Dermis blood vessel endothelial cell (primary cell): ENCODE measurements at places on chromosomes 1 and 21.
A peak's percentile ranks its signal among the peaks of the same experiment; 100 is the strongest.

DNA sequence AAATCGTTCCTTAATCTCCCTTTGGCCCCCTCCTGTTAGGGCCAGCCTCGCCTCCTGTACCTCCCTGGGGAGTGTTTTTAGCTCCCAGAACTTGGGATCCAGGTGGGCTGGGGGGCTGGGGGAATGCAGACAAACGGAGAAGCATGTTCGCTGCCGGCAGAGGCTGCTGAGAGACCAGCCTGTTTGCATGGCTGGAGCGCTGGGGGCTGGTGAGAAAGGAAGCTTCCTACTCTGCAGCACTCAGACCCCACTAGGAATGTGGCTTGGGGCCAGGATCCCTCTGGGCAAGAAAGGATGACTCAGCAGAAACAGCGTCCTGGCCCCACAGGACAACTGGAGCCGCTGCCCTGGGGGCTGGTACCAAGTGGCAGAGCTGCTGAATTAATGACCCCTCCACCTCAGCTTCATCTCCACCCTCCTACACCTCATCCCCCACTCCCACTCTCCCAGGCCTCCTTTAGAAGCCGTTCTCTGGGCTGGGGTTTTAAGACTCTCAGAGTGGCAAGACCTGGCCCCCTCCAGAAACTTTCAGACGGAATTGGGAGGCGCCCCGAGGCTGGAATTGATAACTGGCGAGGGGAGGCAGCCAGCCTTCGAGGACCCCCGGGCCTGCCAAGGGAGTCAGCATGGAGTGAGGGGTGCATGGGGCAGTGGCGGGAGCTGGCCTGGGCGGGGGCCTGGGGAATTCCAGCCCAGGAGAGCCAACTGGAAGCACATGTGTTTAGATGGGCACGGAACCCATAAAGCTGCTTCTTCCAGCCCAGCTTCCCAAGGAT, 28.5 kb upstream of the EPS8L3 start:
- peak; percentile 94 for DNase-seq

- DNase-seq, result peak; percentile 67
Observed at GRCh38 chr1:93750955-93751354, 69.3 kb upstream of the BCAR3 start.

DNA sequence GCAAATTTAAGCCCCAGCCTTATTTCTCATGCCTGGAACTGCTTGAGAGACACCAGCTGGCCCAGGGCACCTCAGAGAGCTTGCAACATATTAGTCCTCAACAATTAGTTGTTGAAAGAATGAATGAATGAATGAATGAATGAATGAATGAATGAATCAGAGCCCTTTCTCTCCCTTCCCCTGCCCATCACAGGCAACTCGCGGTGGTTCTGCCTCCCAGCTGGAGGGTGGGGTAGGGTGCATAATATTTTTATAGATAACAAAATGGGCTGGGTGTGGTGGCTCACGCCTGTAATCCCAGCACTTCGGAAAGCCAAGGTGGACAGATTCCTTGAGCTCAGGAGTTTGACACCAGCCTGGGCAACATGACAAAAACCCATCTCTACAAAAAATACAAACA, 110.1 kb downstream of the CCDC185 start:
- DNase-seq, result no peak

GRCh38 chr1:17706445-17706844, 48.7 kb upstream of the ACTL8 start:
- DNase-seq, result no peak

GRCh38 chr1:173249349-173249748, 42.2 kb upstream of the TNFSF4 start:
- no peak for DNase-seq

- DNase-seq, result no peak
Observed at GRCh38 chr1:87939444-87939843, 610.8 kb downstream of the LMO4 start.

- no peak for DNase-seq
Observed at GRCh38 chr1:212060632-212061472, 25.3 kb downstream of the DTL start.

GRCh38 chr1:173601588-173601987, 1.3 kb downstream of the SLC9C2 start:
- DNase-seq, result no peak

DNA sequence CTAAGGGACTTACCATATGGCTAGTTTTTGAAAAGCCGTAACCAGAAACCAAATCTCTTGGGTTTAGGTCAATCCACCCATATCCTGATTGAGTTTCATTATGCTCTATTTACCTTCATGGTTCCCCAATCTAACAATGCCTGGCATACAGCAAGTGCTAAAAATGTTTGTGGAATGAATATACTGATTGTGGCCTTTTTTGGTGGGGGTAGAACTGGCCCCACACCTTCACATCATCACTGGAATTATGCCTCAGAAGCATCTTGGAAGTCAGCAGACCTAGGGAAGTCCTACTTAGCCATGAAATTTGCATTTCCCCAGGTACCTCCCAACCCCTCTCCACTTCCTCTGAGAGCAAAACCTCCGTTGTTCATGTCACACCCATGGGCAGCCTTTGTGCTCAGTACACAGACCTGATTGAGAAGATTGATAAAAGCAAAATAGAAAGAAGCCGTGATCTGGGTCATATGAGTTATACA, 17.8 kb upstream of the SLAMF1 start:
- no peak for DNase-seq

GRCh38 chr1:47913225-47913823, 83.9 kb downstream of the TRABD2B start:
- DNase-seq, result no peak
